Esophagus muscularis mucosa (tissue), 4 donors: ENCODE measurements at places on chromosomes 7 and 10. TPM values are rescaled to one million over a fixed set of nuclear protein-coding genes. Genes with fewer than 3 reads are reported as not detected.
A peak's percentile ranks its signal among the peaks of the same experiment; 100 is the strongest.

- DNase-seq: no peak
Measured at GRCh38 chr10:71629131-71629530, 90.4 kb downstream of the C10orf105 start.

- DNase-seq: no peak
Measured at GRCh38 chr10:123129618-123130271, 6.0 kb upstream of the HMX3 start.

DNA sequence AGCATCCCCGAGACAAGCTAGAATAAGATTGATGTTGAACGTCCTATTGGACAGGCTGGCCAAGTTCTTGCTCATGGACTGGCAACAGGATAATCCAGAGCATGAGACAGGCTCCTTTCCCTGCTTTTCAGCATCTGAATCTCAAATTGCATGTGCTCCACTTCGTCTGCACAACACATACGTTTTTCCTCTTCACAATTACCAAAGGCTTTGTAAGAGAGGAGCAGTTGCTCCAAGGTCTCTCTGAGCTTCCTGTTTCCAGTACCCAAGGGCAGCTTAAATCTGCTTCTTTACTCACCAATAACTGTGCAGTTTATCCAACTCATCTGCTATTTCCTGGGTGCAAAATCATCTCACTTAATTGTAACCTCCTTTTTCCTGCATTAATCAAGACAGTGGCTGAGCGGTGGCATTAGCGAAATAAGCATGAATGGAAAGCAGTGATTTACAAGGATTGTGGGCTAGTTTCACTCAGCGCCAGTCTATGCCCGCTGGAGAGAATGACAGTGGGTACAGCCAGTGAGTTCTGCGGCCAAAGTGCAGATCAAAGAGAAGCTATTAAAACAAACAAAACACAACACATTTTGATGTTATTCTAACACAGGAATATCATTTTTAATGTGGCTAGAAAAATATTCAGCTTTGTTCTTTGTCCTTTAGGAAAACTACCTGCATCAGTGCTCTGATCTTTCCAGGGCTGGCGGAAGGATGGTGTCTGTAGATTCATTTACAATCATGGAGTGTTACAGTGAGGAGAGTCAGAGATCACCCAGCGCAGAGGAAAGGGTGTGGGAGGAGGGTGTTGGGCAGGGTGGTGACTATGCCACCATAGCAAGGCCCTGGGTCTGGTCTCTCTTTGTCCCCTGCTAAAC lies 79.8 kb downstream of the CHN2 start:
- no peak for DNase-seq

DNA sequence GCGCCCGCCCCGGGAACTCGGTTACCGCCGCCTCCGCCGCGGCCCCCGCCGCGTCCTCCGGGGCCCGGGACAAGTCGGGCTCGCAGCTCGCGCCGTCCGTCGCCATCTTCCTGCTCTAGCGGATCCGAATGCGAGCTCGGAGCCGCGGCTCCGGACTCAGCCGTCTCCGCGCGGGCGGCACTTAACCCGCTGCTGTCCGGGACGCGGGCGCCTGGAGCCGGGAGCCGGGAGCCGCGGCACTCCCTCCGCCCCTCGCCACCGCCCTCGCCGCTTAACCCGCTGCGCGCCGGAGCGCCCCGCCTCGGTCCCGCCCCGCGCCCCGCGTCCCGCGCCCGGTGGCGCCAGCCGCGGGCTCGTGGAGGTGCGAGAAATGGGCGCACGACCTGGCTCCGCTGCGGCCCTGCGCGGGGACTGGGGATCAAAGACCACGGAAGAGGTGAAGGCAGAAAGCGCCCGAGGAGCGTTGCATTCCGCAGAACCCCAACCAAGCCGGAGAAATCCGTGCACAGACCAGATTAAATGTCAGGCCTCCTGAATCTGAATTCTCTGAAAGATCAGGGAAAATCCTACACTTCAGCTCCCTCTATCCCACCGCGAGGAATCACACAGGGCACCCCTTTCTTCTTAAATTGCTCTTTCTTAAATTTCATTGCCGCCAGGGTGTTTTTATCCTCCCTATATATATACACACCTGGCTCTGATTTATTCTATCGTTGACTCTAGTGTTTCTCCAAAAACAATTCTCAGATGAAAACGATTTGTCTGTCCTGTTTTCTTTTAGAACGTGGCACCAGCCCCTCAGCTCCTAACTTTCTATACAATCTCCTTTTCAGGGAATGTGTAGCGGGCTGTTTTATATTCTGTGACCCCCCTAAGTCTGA lies at the start of gene CTTNBP2:
TSS of gene CTTNBP2 (minus strand) at position 132 of the 881 bp plus-strand sequence. CDS start at position 106, 26 bp downstream.
- no peak for DNase-seq

DNA sequence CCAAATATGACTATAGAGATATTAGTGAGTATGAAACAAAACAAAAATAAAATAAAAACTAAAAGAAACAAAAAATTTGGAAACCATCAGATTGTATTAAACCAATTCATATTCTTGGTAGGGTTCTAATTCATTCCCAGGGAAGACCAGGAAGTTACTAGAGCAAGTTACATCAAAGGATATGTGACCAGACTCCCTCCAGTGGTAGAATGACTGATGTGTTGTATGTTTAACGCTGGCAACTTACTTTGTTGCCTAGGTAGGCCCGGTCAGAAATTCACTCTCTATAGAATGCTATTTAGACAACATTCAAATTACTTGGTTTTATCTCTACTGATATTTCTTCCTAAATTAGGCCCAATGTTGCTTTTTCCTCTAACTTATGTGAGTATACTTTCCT lies 5.2 kb downstream of the PHYHIPL start:
- DNase-seq: no peak

- no peak for DNase-seq
Measured at GRCh38 chr10:14532473-14533251, 201.9 kb upstream of the FRMD4A start.

DNA sequence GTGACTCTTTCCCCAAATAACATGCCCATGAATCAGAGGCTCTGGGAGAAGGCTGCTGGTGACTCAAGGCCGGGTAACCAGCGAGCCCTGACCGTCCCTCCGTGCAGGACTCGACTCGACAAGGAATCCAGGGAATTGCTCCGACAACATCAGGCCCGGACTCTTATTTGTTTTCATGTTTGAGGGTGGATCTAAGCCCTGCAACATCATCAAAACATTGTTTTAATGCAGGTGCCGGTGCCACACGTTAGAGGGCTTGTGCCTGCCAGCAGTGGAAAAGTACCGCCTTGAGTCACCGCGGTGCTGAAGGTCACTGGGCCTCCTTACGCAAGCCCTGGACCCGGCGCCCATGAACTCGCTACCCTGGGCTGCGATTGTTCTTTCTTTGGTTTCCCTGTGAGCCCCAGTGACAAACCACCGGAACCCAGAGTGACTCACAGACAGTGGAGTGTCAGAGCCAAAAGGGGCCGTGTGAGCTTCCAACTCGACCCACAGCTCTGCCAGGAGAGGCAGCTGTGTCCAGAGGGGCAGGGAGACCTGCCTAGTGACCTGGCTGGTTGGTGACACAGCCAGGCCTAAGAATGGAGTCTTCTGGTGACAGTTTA lies 139.4 kb upstream of the SHH start:
- DNase-seq: peak; percentile 87

- DNase-seq: peak; percentile 24
Measured at GRCh38 chr7:69839782-69840181, 241.5 kb downstream of the AUTS2 start.

DNA sequence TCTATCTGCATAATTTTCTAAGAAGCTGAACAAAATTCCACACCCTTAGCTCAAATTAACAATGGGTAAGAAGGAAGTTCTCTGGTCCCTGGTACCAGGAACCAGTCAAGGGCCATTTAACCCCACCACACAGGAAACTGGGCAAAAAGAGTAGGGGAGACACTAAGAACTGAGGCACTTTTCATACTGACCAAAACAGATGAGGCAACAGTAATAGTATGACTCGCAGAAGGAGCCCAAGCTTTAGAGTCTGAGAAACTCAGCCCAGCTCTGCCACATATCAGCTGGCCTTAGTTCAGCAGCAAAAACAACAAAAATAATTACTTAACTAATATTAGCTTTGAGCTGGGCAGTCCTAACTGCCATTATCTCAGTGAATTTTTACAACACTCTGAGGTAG lies 221.2 kb downstream of the FAM107B start:
- no peak for DNase-seq

DNA sequence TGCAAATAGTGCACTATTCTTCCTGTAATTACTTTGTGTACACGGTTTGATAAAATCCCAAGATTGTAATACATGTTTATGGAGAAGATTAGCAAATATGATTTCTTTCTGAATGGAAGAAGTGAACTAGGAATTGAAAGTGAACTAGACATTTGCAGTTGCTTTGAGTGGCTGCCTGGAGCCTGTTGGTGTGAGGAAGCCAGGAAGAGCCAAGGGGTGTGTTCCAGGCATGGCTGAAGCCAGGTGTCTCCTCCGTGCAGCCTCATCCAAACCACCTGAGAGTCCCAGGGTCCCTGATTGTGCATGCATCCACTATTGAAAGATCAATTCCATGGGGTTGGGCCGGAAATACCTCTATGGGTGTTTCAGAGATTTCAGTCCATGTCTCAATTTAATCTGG lies 253.1 kb upstream of the SHH start:
- DNase-seq: no peak

The CDHR3 gene
- total RNA-seq: 41.1 TPM

The AKR1C8 gene
- not detected for total RNA-seq

The TCAF2 gene
- 4.0 TPM for total RNA-seq

The UPK3B gene
- total RNA-seq: not detected

The CRTAC1 gene
- total RNA-seq: 4.2 TPM

The BUD31 gene
- 69.8 TPM for total RNA-seq

The CNTNAP2 gene
- 1.2 TPM for total RNA-seq

The ITGA8 gene
- total RNA-seq: 47.4 TPM

The VAX1 gene
- total RNA-seq: not detected

The RSU1 gene
- 56.9 TPM for total RNA-seq

The GNAT3 gene
- total RNA-seq: not detected
